ENCODE measurements at places on chromosomes 2 and 18.

- DNase-seq, result no peak
Measured at GRCh38 chr2:75246441-75247167, 47.3 kb upstream of the TACR1 start.

DNA sequence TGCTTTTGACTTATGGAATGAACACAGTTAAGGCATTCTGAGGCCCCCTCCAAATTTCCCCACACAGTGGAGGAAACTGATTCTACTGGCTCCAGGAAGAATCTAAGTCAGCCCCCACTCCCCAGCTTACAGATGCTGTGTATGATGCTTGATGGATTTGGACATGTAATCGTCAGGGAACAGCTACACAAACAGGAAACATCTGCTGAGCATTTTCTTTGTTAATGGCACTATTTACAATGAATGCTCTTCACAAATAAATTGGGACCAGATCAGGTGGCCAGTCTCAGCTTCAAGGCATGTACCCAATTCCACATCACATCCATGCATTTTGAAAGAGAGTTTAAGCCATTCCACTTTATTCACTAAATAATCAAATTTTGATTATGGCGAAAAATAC, 562.3 kb downstream of the SOX11 start:
- DNase-seq, result no peak

DNA sequence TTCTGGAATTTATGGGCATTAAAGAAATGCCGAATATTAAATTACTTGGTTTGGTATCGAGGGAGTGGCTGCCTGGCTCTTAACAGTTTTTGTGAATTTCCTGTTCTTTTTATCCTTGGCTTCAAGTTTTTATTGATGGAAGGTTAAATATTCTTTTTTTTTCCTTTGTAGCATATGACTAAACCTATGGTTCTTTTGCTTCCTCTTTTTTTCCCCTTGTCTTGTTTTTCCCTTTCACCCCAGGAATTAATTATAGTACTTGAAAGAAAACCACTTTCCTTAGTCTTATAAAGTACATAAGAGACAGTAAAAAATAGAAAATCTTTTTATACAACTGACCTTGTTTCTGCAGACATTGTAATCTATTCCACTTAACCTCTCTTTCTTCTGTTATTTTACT, 42.4 kb downstream of the MGAT5 start:
- DNase-seq, result no peak

- DNase-seq, result no peak
Measured at GRCh38 chr2:30900381-30900780, 93.1 kb upstream of the CAPN13 start.

GRCh38 chr2:128472789-128473174, 154.1 kb upstream of the HS6ST1 start:
- DNase-seq, result no peak

DNA sequence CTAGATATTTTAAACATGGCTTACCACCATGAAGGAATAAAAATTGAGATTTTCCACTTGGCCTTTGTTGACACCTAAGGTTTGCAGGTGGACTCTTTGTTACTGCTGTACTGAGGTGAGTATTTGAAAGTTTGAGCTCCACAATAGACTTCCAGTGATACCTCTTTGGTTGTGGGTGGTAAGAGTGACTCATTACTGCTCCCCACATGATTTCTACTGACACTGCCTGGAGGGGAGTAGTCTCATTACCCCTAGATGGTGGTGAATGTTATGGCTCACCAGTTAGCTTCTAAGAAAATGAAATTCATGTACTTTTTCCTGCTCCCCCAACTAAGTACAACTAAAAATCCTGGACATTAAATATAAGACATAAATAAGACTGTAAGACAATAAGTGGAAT, 1183.1 kb upstream of the TMEFF2 start:
- no peak for DNase-seq

DNA sequence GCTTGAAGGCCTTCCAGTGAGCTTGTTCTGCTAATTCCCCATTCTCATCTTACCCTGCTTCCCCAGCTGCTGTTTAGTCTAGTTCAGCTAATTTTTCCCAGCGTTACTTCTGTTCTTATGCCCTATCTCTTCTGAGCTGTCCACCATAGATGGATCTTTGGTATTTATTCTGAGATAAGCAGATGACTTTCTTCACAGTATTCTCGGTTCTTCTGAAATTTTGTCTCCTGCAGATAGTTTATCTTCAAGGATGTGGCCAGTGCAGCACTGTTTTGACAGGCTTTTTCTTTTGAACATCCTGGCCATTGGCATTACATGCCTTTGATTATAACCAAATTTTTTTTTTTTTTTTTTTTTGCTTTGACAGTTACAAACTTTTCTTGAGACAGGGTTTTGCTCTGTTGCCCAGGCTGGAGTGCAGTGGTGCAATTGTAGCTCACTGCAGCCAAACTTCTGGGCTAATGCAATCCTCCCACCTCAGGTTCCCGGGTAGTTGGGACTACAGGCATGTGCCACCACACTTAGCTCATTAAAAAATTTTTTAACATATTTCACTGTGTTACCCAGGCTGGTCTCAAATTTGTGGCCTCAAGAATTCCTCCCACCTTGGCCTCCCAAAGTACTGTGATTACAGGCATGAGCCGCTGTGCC, 134.2 kb downstream of the WDSUB1 start:
- DNase-seq, result no peak

DNA sequence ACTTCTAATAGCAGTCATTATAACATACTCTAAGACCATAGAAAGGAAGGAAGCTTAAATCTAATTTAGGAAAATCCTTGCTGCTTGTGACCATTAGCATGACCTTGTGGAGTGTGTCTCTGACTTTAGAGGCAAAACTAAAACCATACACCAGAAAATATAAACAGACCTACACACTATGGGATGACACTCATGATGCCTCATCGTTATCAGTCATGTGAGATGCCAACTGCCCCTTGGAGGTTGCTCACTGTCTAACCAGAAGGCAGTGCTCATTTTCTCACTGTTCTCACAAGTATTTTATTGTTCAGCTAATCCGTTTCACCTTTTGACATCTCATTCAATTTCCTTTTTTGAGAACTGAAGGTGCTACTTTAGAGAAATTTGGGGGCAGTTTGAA, 376.9 kb downstream of the RND3 start:
- no peak for DNase-seq

DNA sequence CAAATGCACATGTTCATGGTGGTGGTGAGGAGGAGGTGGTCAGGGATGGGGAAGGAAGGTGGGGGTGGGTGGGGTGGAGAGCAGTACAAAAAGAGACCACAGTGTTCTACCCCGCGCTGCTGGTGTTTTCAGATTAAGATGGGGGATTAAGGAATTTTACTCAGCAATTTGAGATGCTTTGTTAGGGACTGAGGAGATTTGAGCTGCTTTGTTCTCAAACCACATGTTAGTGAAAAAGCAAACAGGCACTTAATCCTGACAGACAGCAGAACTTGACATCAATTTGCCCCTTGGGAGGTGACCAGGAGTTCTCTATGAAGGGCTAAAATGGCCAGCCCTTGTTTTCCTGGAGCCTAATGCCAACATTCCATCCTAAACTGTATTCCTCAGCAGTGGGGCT, 244.5 kb downstream of the MEIS1 start:
- no peak for DNase-seq

DNA sequence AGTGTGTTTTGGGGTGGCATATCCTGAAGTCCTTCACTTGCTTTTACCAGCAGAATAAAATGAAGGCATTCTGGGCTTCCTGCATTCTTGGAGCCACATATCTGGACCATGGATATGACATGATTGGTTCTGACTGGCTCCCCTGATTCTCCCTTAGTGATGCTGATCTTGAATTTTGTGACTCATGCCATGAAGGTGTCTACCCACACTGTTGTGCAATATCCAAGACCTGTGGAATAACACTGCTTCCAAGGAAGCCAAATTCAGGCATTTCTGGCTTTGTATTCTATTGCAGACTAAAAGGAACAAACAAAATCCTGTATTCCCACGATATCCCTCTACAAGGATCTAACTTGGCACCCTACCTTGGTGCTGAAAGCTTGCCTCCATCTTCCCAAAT, 125.8 kb downstream of the LYPD6B start:
- DNase-seq, result no peak

DNA sequence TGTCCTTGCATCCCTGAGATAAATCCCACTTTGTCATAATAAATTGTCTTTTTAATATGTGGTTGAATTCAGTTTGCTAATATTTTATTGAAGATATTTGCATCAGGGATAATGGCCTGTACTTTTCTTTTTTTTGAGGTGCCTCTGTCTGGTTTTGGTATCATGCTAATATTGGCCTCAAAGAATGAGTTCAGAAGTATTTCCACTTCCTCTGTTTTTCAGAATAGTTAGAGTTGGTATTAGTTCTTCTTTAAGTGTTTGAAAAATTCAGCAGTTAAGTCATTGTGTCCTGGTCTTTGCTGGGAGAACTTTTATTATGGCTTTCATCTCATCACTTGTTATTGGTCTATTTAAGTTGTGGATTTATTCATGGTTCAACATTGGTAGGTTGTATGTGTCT, 464.1 kb upstream of the CRIM1 start:
- DNase-seq, result no peak

- no peak for DNase-seq
Measured at GRCh38 chr2:59968441-59968840, 585.0 kb downstream of the BCL11A start.

DNA sequence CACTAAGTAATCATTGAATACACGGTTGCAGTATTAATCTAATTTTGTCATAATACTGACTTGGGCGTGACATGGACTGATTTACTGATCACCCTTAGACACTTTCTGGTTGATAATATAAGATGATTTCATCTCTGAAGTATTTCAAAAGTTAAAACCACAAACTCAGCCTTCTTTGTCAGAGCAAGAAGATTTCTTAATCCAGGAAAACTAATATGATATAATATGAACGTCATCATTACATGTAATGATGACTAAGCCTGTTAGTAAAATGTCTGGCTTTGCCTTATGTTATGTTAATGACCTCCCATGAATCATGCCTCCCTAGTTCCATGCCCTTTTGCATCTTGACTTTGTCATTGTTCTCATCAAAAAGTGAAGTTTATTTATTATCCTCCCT, 1325.0 kb upstream of the CDH2 start:
- DNase-seq, result no peak

DNA sequence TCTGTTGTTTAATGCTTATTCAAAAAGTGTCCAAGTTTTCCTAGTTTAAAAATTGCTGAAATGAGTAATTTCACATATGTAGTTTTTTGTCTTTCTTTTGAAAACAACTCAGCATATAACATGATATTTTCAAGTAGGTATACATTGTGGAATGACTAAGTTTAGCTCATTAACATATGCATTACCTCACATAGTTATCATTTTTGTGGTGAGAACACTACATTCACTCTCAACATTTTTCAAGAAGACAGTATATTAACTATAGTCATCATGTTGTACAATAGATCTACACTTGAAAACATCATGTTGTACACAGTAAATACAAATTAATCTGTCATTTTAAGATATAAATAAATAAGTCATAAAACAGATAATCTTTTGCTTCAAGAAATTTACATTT, 340.0 kb downstream of the CCDC85A start:
- no peak for DNase-seq

DNA sequence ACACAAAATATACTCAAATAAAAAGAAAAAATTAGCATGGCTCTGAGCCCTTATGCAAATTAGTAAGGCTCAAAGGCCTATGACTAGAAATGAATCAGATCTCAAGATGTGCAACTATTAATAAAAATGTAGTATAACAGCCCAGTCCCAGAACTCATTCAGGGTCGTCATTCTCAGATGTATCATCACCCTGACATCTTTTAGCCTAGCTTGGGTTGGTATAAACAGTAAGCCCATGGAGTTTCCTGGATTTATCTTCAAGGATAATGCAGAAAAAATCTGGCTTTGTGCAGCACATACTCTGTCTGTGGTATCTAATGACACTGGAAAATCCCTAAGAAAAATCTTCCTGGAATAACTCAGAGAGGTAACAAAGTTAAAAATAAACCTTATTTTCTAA, 239.3 kb downstream of the ZNF385B start:
- no peak for DNase-seq

DNA sequence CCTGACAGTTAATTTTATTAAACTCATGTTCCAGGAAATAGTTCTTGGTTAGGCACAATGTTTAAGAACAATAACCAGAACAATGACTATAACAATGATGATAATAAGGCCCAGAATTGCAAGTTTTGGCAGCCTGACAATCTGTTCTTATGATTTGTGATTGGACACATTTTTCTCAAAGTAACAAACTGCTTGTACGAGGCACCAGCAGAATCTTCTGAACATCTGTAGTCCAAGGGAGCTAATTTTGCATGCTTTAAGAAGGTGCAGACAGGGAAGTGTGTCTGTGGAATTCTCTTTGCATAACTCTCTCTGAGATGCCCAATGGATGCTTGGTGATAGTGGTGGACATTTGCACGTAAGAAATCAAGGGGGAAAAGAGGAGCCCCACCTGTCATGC, 709.3 kb downstream of the SLC4A3 start:
- no peak for DNase-seq

DNA sequence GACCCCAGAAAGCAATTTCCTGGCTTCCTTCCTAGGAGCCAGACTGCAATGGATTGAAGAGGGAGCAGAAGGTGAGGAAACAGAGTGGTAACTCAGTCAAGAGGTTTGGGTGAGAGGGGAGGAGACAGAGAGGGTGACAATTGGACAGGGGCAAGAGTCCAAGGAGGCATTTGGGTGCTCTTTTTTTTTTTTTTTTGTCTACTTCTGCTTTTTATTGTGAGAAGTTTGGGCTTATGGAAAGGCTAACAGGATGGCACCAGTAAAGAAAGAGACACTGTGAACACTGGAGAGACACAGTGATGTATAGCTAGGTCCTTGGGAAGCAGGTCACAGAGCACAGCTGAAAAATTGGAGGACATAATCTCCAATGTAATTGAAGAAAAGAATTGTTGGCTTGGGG, 25.0 kb downstream of the CYBRD1 start:
- no peak for DNase-seq

DNA sequence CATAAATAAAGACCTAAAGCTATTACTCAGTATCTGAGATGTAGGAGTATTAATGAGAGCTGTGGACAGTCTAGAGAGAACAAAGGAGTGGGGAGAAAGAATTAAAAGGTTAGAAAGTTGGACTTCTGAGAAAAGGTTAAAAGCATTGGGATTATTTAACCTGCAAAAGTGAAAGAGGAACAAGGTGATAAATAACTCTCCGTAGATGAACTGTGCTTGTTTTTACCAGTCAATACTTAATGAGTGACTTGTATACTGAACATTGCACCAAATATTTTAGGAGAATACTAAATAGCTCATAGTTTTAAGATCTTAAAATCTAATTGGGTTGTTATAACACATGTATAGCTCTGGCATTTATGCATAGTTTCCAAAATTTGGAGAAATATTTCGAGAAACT, 137.5 kb downstream of the GPD2 start:
- DNase-seq, result no peak

GRCh38 chr18:34720220-34720619, 10.1 kb downstream of the DTNA start:
- no peak for DNase-seq

GRCh38 chr18:80196528-80197320, 50.6 kb downstream of the PARD6G start:
- no peak for DNase-seq

DNA sequence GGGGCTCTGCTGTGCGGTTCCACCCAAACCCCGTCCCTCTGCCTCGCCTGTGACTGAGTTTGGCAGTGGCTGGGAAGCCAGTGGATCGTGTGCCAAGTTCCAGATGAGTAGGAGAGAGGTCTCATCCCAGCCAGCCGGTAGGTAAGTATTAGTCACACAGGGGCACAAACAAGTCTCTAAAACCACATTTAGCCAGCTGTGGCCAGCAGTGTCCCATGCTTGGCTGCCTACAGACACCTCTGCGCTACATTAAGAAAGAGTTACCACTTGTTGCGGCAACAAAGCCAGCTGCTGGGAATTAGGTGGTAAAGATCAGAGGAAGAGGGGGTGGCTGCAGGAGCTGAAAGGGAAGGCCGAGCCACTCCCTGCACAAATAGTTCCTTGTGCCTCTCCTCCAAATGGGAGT, 81.2 kb downstream of the GATA6 start:
- no peak for DNase-seq

Data from stimulated activated CD4-positive, alpha-beta T cell treated with anti-CD3 and anti-CD28 coated beads, TNF-alpha, amount 100 ng/mL, for 48 hours (primary cell).